Substantia nigra (tissue), 51 donors: ENCODE measurements at places on chromosomes 12 and 14.

GRCh38 chr14:104082807-104083206, 2.7 kb upstream of the ASPG start:
- DNase-seq = no peak

- DNase-seq = peak; percentile 13
Measured at GRCh38 chr12:67649570-67650387, 1.2 kb downstream of the DYRK2 start.

DNA sequence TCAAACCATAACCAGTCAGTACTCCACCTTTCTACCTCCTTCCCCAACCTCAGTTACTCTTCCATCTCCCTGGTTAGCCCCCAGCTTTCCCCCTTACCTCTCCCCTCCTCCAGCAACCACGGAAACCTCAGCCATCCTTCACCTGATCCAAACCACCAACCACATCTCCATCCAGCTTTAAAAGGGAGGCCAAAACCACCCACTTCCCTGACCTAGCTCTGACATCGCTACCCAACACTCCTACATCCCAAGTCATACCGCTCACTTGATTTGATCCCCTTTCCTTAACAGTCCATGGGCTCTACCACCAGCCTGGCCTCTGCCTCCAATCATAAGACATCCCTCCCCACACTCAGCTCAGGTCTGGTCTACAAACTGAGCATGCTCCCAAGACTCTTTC, 1.5 kb downstream of the RAB35 start:
- no peak for DNase-seq

DNA sequence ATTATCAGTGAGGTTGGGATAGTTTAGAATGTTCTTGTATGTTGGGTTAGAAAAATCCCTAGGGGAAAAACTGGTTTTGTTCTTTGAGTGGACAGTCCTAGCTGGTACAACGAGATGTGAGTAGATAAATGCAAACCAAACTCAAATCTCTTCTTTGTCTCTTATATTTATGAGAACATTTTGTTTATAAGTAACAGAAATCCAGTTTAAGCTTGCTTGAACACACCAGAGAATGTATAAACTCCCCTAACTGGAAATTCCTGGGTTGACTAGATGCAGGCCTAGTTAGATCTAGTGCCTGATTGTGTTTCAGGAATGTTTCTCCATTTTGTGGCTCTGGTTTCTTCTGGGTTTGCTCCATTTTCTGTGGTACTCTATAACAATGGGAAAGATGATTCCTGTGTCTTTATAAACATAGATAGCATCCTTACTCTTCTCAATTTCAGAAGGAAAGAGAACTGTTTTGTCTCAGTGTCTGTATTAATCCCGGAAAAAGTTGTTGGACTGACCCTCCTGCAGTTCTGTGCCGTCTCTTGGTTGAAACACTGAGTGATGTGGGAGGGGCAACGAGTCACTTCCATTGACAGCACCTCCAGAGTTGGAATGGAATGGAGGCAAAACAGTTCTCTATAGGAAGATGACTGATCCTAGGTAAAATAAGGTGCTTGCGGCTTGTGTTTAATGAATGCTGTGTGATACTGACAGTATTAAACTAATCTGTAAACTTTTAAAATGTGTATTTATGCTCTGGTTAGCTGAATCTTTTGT, 244.8 kb downstream of the TMTC2 start:
- no peak for DNase-seq

- peak; percentile 56 for DNase-seq
Measured at GRCh38 chr14:94036313-94037167, 10.4 kb downstream of the OTUB2 start.

- DNase-seq = no peak
Measured at GRCh38 chr14:72810201-72810600, 83.7 kb downstream of the DPF3 start.

DNA sequence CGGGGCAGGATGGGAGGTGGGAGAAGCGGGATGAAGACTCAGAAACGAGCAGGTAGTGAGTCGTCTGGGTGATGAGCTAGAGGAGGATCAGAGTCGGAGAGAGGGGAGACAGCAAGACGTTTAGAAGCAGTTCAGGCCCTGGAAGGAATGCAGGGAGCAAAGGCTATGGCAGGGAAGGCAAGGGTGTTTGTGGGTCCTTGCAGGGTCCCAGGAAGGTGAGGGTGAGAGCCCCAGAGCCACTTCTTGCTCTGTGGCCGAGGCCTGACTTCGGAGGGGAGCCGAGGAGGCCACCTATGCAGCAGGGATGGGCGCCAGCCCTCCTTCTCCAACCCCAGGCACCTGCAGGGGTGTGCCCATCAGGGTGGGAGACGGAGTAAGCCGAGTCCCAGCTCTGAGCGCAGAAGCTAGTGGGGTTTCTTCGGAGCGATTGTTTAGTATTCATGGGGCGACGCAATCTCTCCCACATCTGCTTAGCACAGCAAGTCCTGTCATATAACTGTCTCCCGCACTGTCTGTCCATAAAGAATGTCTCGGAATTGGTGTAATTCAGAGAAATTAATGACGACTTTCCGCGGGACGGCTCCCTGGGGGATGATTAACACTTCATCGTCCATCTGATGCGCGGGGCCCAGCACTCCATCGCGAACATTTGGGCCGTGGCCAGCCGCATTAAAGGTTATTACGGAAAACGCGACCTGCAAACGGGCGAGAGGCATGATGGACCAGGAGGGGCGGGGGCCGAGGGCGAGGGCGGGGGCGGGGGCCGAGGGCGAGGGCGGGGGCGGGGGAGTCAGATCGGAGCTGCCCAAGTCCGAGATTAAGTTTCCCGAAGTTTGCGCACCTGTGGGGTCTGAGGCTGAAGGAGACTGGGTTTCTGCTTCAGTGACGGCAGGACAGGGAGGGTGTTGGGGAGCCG, 12.2 kb upstream of the CALCOCO1 start:
- DNase-seq = no peak

- DNase-seq = no peak
Measured at GRCh38 chr12:24608637-24609285, 340.1 kb downstream of the BCAT1 start.

DNA sequence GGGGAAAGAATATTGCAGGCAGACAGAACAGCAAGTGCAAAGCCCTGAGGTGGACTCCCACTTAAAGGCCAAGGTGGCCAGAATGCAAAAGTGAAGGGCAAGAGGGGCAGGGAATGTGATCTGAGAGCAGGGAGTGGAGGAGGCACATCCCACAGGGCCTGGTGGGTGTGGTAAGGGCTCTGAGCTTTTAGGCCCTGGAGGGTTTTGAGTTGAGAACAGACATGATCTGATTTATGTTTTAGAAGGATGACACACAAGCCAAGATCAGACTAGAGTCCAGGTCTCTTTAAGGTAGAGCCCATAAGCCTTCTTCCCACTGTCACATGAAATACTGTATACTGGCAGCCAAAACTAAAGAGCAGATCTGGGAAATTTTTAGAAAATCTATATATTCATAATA, 162.5 kb downstream of the SLC38A4 start:
- DNase-seq = no peak

DNA sequence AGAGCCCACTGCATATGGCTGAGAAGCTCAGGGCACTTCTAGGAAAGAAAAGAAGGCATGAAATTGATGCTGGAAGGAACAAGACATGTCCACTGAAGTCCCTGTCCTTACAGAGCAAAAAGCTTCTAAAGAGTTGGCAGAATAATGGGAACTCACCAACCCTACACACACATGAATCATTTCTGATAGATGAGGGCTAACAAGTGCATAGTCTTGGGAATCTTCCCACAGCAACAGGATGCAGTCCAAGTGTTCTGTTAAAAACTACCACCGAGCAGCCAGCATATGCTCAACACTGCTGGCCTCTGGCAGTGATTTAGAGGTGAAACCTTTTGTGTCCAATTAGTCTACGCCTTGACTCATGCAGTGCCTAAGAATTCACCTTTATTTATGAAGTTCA, 44.8 kb downstream of the RHOJ start:
- no peak for DNase-seq
